Activated T-helper 1 cell treated with anti-CD3 and anti-CD28 coated beads, Interleukin-2, amount 50 U/mL, for 16 hours (primary cell): ENCODE measurements at places on chromosomes 7 and 10.

- no peak for DNase-seq
These were observed 528.8 kb downstream of the DNAJB6 start for GRCh38 chr7:157865351-157866165.

- DNase-seq = no peak
These were observed 67.3 kb downstream of the ANKIB1 start for GRCh38 chr7:92313055-92313454.

- DNase-seq = no peak
These were observed 1.9 kb downstream of the DKK1 start for GRCh38 chr10:52316001-52316400.

GRCh38 chr10:86795353-86795752 lies 38.9 kb downstream of the BMPR1A start:
- DNase-seq = no peak
